Stimulated activated CD4-positive, alpha-beta T cell treated with anti-CD3 and anti-CD28 coated beads, Interleukin-2, amount 100 ng/mL, for 4 hours (primary cell): ENCODE measurements at places on chromosomes 16 and 17.

GRCh38 chr16:71594000-71594646, 17.2 kb upstream of the TAT start:
- DNase-seq: no peak

GRCh38 chr17:58338454-58338840, 9.9 kb upstream of the TSPOAP1 start:
- DNase-seq: no peak

DNA sequence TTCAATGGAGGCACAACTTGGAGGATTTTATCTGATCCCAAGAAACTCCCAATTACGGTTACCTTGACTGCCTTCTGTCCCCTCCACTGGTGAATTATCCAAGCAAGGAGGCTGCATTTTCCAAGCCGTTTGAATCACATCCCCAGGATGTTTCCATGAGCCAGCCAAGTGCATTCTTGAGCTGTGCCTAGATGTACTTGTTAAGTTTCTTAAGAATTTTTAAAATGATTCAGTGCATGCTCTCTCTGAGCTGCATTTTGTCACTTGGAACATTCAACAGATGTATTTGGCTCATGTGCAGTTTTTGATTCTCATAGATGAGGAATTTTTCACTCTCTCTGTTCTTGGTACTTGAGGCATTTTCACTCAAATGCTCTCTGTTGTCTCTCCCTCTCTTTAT, 202.6 kb upstream of the MYOCD start:
- no peak for DNase-seq

DNA sequence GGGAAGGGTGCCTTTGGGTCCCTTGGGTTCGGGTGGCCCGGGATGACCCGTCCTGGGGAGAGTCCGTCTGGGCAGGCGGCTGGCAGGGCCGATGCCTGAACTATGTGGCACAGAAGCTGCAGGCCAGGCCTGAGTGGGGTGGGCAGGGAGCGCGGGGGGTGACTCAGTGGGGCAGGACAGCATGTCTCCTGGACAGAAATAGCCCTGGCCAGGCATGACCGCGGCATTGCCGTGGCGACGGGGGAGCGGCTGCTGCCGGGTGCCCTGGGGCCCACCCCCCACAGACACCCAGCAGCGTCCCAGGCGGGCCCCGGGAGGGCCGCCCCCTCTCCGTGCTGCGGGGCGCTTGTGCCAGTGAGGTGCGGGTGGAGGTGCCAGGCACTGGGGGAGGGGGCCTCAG, 1.8 kb upstream of the C1QTNF8 start:
- no peak for DNase-seq

DNA sequence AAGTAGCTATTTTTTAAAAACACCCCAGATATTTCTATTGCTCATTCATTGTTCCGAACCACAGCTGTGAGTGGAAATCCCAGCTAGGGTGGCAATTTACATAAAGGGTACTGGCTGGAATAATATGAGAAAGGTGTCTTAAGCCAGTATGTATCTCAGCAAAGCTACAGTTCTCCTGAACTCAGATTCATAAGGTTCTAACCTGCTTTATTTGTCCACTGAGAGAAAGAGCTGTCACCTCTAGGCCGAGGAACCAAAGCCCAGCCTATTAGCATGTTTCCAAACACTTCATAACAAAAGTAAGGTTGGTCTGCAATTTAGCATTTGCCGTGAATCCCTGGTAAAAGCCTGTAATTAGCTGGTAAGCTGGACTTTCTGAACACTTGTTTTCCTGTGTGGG, 57.0 kb upstream of the CLEC19A start:
- no peak for DNase-seq

- no peak for DNase-seq
Observed at GRCh38 chr17:71521724-71522123, 599.1 kb upstream of the SOX9 start.

DNA sequence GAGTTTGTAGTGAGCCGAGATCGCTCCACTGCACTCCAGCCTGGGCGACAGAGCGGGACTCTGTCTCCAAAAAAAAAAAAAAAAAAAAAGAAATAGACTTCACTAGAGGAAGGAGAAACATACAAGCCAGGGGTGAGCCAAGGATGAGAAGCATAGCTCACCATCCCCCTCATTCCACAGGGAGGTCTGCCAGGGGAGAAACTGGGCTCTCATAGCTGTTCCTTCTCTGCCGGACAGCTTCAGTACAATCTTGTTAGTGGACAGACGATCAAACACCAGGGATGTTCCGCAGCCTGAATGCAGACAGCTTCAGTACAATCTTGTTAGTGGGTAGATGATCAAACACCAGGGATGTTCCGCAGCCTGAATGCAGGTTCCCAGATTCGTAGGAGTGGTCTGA, 509.6 kb downstream of the CDH13 start:
- no peak for DNase-seq

- DNase-seq: no peak
Observed at GRCh38 chr16:23408823-23409298, 44.1 kb downstream of the COG7 start.

DNA sequence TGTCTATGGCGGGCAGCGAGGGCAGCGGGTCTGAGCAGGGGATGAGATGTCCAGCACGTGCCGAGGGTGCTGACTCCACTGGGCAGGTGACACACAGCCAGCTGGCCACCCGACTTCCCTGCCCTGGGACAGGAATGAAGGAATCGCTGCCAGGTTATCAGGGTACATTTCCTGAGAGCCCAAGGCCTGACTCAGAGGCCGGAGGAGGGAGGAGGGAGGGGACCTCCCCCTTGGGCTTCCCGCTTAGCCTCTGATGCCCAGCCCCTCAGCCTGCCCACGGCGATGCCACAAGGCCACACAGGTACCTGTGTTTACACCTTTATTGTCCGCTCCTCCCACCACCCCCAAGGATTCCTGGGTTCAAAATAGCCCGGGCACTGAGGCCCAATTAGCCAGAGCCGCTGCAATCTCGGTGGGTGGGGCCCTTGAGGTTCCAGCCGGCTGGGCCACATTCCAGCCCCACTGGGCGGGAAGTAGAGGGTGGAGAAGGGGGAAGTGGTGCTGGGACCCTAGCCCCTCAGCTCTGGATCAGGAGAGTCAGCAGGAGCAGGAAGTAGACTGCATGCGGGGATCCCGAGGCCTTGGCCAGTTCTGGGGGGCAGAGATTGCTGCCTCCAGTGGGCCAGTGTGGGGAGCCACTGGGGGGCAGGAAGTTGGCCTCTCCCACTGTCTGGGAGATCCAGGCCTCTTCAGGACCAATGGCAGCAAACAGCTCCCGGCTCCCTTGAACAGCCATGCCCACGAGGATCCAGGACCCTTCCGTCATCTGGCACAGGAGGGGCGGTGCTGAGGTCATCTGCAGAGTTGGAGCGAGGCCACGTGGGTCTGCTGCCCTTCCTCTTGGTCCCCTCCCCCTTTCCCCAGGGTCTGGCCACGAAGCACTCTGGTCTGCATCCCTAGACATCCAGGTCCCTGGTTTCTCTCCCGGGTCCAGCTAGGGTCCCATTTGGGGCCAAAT, 3.4 kb upstream of the PRSS8 start:
- DNase-seq: no peak

DNA sequence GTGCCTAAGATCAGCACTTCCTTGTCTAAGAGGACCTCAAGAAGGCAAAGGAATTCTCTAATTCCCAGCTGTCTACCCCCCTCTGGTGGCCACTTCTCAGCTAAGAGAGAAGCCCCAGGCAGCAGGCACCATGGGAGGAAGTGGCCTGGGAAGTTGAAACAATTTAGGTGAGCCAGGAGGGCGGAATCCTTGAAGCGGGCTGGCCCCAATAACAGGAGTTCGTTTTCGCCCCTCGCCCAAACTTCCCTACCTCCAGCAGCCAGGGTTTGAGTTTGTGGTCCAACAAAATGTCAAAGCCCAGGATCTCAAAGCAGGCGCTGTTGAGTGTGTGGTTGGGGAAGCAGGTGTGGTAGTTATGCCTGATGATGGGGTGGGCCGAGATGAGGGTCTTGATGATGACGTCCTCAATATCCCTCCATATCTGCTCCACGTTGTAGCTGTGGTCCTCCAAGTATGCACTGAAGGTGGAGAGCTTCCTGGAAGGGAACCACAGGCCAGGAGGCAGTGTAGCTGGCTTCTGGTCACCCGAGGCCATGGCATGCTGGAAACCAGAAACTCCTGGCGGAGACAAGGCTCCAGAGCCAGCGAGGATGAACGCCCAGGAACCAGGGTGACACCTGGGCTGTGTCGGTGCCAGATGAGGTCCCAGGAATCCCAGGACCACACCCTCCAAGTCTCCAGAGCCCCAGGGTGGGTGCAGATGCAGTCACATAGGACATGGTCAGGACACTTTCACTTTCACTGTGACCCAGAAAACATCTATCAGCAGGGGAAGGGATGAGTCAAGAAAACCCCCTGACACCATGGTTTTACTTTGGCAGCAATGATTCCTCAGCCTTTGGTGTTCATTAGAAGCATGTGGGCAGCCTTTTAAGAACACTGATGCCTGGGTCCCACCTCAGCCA, 25.6 kb downstream of the TTLL6 start:
- no peak for DNase-seq

- no peak for DNase-seq
Observed at GRCh38 chr16:82456683-82457082, 170.1 kb upstream of the CDH13 start.

DNA sequence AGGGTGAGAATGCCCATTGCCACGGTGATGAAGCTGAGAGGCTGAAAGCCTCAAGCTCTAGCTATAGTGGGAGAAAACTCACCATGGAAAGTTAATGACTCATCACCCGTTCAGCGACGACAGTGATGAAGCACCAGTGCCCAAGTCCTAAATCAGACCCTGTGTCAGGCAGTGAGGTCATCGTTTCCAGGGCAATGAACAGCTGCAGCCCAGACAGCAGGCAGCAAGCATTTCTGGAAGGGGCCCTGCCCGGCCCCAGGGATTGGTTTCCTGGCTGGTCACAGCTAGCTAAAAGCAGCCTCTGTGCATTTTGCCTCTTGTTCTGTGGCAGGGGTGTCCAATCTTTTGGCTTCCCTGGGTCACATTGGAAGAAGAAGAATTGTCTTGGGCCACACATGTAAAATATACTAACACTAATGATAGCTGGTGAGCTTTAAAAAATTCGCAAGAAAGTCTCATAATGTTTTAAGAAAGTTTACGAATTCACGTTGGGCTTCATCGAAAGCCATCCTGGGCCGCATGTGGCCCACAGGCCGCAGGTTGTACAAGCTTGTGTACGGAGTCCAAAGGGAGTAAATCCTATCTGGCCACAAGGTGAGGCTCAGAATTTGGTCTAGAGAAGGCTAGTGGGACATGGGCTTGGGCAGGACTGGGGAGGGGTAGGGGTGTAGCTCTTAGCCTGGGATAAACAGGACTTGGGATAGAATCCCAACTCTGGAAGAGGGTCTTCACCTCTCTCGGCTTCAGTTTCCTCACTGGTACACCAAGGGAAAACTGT, 40.6 kb downstream of the MIS12 start:
- DNase-seq: peak; percentile 40

- no peak for DNase-seq
Observed at GRCh38 chr16:17289674-17290635, 180.8 kb downstream of the XYLT1 start.

- DNase-seq: no peak
Observed at GRCh38 chr16:59773330-59773729, 1039.2 kb upstream of the GOT2 start.

GRCh38 chr16:51638339-51639135, 487.5 kb upstream of the SALL1 start:
- no peak for DNase-seq

DNA sequence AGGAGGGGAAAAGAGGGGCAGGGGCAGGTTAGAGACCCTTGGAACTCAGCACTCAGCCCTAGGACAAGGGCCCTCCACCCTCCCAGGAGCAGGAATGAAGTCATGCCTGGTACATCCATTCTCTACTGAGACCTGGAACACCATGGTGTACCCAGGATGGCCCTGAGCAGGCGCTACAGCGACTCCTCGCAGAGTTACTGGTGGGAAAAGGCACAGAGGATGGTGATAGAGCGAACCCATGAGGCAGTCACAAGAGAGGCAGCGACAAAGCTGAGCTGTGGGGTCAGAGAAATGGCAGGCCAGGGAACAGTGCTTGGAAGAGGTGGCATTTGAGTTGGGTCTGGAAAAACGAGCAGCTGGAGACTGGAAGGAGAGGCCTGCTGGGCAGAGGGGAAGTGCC, 37.5 kb downstream of the SRCIN1 start:
- no peak for DNase-seq

- no peak for DNase-seq
Observed at GRCh38 chr17:47218896-47219430, 9.8 kb downstream of the MYL4 start.

GRCh38 chr17:19361326-19361725, 1.2 kb downstream of the B9D1 start:
- DNase-seq: no peak

DNA sequence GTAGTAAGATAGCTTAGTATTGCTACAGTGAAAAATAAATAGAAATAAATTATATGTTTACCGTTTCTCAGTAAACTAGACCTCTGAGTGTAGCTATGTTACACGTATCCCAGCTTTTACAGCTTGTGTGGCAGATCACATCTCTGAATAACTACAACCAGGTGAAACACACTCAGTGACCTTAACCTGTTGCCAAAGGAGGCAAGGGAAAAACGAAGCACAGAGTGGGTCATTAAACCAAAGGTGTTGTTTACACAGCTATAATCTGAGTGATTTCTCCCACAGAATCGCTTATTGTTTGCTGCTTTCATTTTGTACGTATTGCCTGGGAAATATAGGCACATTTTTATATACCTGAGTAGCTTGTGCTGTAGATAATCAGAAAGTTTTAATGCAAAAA, 688.2 kb upstream of the KIF2B start:
- no peak for DNase-seq

- DNase-seq: no peak
Observed at GRCh38 chr16:29141586-29142324, 156.9 kb downstream of the LAT start.

GRCh38 chr16:56833243-56833970, 31.6 kb upstream of the SLC12A3 start:
- DNase-seq: no peak

DNA sequence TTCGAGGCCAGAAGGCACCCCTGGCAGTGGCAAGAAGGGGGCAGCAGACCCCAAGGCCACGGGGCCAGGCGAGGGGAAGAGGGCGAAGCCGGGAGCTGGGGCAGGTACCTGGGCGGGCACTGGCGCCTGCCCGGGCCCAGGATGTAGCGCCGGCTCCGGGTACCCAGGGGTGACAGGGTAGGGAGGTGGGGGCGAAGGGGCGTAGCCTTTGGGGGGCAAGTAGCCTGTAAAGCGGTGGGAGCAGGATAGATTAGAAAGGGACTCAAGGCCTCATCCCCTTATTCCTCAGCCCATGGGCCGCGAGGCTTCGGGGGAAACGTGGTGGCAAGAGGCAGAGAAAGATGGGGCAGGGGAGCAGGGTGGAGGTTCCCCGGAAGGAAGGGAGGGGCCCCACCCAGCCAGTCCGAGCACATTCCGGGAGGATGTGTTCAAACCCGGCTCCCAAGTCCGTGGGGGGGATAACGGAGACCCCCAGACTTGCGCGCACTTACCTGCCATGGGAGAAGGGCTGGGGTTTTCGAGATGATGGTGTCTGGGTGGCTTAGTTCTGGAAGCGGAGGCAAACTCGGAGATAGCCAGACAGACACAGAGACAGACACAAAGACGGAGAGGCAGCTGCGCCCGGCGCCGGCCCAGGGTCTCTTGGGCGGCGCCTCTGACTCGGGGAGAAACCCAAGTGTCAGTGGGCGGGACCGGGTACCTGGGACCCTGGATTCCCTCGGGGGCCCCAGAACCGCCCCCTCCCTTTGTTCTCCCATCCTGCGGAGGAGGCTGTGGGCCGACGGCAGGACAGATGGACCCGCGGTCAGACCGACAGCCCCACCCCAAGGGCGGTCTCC, 493 bp downstream of the PLSCR3 start:
- DNase-seq: peak; percentile 42

GRCh38 chr16:79093554-79093967, 507.0 kb downstream of the MAF start:
- no peak for DNase-seq

GRCh38 chr16:62321606-62322005, 285.4 kb upstream of the CDH8 start:
- DNase-seq: no peak
